ENCODE measurements at places on chromosomes 3 and 15.

DNA sequence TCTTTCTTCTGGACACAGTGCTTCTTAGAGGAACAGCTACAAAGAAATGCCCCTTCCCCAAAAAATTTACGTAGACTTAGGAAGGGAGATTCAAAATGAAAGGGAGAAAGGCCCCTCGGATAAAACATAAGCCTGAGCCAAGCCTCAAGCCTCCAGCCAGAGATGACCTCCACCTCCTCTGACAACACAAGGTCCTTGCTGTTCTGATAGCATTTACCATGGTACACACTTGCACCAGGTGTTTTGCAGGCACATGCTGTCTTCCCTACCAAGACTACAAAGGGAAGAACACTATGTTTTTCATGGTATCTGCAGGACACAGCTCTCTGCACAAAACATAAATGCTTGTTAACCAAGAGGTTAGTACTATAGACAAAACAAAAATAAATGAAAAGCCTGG, 27.8 kb downstream of the RYK start:
- no peak for DNase-seq

GRCh38 chr15:98126326-98127085, 166.0 kb downstream of the ARRDC4 start:
- DNase-seq, result no peak

- DNase-seq, result no peak
Observed at GRCh38 chr15:101765772-101766456, 37.4 kb upstream of the OR4F6 start.

DNA sequence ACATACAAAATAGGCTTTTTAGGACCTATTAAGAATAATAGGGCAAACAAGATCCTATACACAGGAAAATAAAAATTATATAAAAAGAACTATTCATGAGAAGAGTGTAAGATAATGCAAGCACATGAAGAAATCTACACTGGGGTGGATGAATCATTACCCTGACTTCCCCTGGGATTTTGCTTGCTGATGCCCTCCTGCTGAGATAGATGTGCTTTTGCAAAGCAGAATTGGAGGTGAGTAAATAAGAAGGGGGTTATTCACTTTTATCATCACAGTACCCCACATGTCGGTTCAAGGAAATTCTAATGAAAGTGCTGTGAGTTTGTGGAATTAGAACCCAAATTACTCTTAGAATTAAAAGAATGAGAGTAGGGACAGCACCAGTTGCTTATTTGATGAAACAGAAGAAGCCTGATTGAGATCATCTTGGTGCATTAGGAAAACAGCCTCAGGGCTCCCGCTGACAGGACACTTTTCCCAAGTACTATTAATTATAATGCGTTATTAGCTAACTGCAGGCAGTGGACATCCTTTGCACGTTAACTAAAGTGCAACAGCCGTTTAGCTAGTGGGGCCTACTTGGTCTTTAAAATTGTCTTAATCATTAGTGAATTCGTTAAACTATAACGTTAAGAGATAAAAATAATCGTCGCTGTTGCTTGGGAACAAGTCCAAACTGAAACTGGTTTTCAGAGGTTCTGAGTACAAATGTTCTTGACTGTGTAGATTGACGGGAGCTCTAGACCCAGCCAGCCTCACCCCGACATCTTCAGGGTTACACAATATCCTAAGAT, 48.4 kb downstream of the SLC2A2 start:
- no peak for DNase-seq

DNA sequence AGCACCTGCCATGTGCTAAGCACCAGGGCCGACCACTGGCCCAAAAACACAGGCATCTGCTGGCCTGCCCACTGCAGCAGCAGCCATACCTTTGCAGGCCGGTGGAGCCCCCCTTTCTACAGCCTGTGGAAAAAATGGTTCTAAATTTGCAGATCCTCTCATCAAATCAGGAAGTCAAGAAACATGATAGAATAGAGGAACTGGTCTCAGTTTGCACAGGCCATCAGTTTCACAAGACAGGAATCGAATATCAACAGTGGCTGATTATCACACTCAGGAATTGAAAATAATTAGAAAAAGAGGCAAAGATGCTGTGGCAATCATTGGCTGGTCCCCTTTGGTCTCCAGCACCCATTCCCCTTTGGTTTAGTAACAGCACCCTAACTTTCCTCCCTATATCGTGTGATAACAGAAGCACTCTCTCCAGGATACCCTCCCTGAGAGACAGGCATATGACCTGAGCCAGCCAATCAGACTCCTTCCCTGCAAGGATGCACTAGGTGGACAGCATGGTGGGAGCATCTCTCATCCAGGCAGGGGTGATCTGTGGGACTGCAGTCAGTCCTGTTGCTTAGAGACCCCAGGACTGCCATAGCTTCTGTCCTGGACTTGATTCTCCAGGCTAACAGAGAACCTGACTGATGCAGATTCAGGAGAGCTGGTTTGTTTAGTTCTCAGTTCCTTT, 3.5 kb upstream of the PAK6 start:
- no peak for DNase-seq

- DNase-seq, result no peak
Observed at GRCh38 chr3:8656240-8656639, 11.6 kb upstream of the SSUH2 start.

DNA sequence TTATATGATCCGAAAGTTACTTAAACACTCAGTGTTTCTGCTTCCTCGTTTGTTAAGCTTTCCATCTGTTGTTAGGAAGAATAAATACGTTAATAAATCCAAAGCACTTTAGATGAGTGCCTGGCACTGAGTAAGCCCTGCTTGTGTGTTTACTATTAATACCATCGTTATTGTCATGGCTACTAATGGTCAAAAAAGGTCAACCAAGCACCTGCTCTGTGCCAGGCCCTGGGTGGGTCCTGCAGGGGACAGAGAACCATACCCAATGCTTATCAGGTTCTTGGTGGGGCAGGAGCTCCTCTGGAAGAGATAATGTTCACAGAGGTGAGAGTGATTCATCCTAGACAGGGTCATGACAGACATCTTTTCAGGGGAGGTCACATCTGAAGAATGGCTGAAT, 39.9 kb downstream of the GALNT15 start:
- no peak for DNase-seq

- DNase-seq, result no peak
Observed at GRCh38 chr3:109728861-109729494, 391.6 kb upstream of the DPPA4 start.

DNA sequence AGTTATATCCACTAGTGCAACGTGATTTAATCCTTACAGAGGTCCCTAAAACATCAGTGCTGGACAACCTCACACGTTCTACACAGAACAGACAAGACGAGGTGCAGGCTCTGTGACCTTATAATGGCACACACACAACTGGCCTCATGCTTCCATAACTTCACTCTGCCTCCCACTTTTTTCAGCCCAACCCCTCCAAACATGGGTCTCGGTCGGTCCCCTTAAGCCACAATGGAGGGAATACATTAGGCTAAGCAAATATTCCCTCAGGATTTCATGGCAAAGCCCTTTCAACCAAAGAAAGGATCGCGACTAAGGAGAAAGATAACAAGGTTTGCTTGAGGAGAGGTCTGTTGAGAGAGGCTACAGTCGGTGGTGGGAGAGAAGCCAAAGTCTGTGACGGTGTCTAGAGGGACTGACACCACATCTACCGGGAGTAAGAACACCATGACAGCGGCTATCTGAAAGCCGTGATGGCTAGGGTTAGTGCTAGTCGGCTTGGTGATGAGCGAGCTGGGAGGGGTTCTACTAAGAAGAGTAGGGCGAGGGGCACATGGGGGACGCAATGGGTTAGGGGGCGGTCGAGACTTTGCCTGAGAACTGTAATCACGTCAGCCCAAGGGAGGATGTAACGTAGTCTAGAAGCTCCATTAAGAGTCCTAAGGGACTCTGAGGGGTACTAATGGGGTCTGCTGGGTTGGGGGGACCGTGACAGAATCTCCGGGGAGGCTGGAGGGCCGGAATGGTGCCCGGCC, 1.0 kb downstream of the MYO9A start:
- DNase-seq, result no peak

DNA sequence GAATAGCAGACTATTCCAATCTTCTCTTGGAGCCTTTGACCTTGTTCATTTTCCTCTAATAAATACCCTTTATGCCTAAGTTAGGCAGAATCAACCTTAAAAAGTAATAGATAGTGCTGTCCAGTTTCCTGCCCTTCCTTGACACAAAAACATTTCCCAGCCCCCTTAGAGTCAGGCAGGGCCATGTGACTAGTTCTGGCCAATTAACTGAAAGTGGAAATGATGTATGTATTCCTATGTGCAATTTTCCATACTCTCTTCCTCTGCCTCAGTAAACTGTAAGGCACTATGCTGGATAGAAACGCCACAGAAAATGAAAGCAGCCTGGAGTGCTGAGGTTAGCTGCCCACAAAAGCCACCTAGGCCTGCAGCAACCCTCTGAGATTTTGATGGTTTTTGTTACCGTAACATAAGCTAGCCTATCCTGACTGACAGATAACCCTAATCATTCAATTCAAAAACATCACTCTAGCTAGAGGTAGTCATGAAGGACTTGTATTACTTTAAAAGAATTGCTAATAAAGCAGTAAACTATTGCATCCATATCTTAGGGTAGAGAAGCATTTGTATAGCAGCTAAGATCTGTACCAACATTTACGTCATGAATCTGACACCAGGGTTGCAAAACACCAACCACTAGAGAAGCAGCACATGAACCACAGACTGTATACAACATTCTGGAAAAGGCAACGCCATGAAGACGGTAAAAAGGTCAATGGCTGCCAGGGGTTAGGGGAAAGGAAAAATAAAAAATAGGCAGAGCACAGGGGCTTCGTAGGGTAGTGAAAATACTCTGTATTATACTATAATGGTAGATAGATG, 112.9 kb downstream of the ULK4 start:
- no peak for DNase-seq

- DNase-seq, result peak; percentile 23
Observed at GRCh38 chr3:108662142-108662738, 72.7 kb downstream of the DZIP3 start.

GRCh38 chr15:65528461-65529060, 1.7 kb upstream of the HACD3 start:
- DNase-seq, result no peak

All from activated naive CD8-positive, alpha-beta T cell treated with anti-CD3 and anti-CD28 coated beads, Interleukin-2, amount 50 U/mL, for 16 hours (primary cell).